Activated T-cell treated with anti-CD3 and anti-CD28 coated beads for 1 hour (primary cell): ENCODE measurements at places on chromosomes 5 and 9.

- DNase-seq = no peak
These were observed 1.7 kb downstream of the TLE4 start for GRCh38 chr9:79573412-79573923.

- DNase-seq = no peak
These were observed 38.6 kb downstream of the CRB2 start for GRCh38 chr9:123394291-123395235.

DNA sequence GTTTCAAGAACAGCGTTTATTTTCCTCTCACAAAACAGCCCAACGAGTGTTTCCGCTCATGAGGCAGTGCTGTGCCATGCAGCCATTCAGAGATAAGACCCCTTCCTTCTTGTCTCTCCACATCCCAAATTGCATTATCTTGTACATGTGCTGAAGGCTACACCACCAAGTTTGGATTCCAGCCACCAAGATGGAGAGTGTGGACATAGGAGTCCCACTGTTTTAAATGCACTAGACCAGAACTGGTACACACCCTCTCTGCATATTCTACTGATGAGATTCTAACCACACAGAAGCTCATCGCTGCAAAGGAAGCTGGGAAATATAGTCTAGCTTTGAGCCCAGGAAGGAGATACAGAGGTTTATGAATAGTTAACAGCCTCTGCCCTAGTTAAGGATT lies 509.4 kb downstream of the NFIB start:
- DNase-seq = no peak

- no peak for DNase-seq
These were observed 110.5 kb upstream of the LPCAT1 start for GRCh38 chr5:1634337-1634661.

GRCh38 chr5:2680979-2681378 lies 70.5 kb downstream of the IRX2 start:
- no peak for DNase-seq

- DNase-seq = peak; percentile 49
These were observed 227.0 kb upstream of the DAP start for GRCh38 chr5:10987925-10988504.

DNA sequence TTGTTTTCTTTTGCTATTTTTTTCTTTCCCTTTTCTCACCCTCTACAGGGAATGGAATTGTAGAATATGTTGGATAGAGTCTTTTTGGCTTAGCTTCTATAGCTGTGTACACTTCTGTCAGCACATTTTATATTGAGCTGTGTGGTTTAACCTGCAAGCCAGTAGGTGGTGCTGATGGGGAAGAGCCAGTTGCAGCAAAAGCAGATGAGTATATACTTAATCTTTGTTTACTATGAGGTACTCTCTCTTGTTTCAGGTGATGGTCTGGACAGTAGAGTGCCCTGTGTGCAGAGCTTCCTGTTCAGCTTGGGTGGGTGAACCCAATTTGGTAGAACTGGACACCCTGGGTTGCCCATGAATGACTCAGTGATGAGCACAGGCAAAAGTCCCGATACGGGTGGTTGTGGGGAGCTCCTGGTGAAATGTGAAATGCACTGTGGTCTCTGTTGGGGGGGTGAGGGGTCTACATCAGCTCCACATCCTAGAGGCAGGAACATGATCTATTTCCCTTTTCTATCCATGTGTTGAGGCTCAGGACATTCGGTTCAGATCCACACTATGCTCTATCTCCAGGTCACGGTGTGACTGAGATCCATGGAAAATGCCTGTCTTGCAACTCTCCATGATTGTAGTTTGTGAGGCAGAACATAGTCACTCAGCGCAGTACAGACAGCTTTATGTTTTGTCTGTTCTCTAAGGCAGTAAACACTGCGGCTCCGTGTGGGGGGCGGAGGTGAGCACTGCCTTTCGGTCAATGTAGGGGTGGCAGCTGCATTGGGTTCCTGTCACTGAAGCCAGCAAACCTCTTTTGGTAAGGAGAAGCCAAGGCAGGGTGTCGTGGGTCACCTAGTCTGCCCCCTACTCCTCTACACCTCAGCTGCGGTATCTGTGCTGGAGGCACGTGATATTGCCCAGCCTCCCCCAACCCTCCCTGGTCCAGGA lies 353.2 kb downstream of the PRR16 start:
- no peak for DNase-seq

DNA sequence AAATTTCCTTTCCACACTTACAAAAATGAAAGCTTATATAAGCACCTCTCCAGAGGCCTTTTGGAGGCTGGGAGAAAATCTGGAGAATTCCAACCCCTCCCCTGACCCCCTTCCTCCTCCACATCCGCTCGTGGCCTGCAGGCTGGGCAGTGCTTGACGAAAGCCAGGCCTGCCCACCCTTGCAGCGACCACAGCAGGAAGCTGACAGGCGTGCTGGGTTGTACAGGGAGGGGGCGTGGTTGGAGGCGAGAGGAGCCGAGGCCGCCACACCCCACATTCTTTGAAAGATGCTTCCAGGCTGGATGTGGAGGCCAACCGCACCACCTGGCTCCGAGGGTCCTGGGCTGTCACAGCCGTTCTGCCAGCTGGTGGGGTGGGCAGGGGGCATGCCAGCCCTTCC lies 47.8 kb upstream of the IER5L start:
- no peak for DNase-seq
